ENCODE measurements at places on chromosomes 12 and 14.
A peak's percentile ranks its signal among the peaks of the same experiment; 100 is the strongest.

DNA sequence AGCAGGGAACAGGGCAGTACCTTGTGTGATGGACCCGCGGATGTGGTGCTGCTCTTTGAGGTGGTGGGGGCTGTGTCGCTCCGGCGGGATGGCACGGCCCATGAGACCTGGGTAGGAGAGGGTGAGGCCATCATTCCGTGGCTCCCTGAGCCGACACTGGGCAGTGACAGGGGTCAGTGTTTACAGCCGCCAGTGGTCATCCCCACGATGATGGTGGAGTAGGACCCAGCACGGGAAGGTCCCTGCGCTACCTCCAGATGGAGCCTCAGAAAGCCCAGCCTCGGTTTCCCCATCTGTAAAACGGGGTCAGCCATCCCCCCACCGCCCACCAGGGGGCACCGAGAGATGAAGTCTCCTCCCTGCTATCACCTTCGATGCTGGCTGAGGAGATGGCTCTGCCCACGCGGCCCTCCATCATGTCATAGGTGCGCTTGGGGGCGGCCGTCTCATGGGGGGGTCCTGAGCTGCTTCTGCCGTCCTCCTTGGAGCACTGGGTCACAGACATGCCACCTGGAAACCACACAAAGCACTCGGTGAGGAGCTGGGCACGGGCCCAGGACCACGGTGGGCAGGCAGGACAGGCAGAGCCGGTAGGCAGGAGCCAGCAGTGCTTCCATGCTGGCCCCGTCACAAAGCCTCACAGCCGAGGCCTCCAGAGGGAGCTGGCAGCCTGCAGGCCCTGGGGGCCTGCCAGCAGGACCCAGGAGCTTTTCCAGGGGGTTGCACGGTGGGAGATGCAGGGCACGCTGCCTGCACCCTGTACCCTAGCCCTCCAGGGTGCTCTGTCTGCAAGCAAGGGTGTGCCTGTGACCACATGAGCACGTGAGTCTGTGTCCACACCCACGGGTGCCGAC, 53.1 kb downstream of the RFLNA start:
- no peak for DNase-seq

DNA sequence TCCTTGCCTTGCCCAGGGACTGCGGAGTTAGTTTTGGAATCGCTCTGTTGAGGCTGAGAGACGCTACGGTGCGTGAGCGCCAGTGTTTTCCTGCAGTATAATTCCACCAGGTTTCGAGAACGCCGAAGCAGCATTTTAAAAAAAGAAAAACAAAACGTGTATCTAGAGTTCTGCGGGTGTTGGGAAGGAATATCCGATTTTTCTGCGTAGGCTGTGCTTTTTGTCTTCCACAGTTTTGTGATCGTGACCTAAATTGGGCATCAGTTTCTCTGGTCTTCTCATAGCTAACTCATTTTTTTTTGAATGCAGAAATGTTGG, 778 bp downstream of the DNM1L start:
- DNase-seq = no peak

- DNase-seq = no peak
Observed at GRCh38 chr12:51675071-51675803, 84.2 kb downstream of the SCN8A start.

DNA sequence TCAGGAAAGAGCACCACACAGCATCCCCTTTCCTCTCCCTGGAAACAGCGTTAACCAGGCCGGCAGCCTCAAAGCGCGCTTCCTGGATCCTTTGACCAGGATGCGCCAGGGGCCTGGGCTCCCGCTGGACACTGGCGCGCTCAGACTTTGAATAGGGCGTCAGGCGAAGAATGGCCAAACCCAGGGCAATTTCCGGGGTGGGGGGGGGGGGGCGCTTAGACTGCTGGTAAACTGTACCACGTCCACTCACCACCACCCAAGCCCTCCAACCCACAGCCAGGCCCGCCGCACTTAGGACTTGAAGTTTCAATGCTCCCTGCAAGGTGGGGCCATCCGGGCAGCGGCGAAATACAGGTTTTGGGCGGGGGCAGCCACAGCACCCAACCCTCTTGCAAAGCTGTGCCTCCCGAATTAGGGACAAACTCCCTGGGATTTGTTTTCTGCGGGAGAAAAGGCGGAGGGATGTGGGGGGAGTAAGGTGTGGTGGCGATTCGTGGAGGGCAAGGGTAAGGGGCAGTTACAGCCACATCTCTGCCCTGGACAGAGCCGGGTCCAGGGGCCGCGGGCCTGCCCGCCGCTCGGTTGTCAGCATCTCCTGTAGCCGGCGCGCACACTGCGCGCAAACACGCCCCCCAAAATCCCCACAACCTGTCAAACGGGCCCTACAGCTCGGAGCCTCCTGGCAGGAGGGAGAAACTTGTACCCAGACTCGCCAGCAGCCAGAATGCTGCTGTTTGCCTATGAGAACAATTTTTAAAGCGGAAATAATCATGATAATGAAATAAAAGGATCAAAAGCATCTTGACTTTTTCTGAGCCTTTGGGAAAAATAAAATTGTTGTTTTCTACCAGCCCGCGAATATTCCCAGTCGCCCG, 958 bp downstream of the RTN1 start:
- peak; percentile 10 for DNase-seq

- peak; percentile 2 for DNase-seq
Observed at GRCh38 chr12:25089738-25090137, 105.2 kb downstream of the DNAI7 start.

GRCh38 chr12:131362291-131363211, 348.3 kb upstream of the SFSWAP start:
- DNase-seq = no peak

DNA sequence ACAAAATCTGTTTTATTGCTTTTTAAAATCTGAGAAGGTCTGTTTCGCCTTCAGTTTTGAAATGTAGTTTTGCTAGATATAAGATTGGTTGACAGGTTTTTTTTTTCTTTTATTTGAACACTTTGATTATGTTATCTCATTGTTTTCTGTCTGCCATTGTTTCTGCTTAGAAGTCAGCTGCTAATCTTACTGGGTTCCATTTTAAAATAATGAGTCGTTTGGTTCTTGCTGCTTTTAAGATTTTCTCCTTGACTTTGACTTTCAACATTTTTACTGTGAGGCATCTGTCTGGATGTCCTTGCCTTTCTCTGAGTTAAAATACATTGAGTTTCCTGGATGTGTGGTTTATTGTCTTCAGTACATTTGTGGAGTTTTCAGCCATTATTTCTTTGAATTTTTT, 56.7 kb downstream of the ADIPOR2 start:
- no peak for DNase-seq

GRCh38 chr14:90659156-90659555, 157.1 kb downstream of the TTC7B start:
- no peak for DNase-seq

- no peak for DNase-seq
Observed at GRCh38 chr12:59079472-59079871, 159.2 kb upstream of the LRIG3 start.

DNA sequence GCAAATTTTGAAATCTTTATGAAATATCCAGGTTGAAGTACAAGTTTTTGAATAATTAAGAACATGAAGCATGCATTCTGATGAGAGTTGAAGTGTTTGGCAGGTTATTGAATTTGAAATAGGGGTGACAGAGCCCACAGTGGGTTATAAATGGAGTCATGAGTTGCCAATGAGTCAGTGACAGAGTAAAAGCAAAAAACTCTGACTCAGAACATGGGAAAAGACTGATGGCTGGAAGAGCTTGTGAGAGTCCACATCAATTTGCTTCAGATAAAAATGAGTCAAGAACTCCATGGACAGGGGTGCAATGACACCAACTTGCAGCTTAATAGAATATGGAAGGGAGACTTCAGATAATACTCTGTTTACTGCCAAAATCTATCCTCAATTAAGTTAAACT, 105.3 kb downstream of the SLC6A15 start:
- no peak for DNase-seq

GRCh38 chr14:105307052-105307727, 6.4 kb upstream of the BRF1 start:
- DNase-seq = no peak

DNA sequence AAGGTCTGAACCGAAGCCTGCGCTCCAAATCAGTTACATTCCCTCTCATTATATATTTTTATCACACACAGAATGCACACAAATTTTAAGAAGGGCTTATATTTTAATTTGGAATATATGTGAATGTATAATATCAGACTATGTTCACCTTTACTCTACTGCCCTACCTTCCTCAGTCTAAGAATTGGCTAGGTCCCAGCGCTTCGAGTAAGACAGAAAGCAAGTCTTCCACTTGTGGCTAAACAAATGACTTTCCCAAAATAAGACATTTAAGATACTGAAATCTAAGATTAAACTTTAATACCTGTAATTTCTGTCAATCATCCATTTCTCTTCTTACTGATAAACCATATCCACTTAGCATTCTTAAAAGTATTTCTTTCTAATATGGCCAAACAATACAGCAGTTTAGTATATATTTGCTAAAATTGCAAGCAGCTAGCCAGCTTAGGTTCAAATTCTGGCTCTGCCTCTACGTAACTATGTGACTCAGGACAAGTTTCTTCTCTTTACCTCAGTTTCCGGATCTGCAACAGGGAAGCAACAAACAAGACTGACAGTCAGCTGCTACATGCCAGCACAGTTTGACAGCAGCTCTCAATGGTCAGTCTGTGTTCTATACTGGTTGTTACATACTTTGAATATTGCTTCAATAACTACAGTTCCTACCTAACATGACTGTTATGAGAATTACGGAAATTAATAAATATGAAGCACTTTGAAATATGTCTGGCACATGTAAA, 2.0 kb downstream of the INTS13 start:
- DNase-seq = no peak

GRCh38 chr12:57162553-57163125, 15.2 kb upstream of the LRP1-AS start:
- DNase-seq = no peak

DNA sequence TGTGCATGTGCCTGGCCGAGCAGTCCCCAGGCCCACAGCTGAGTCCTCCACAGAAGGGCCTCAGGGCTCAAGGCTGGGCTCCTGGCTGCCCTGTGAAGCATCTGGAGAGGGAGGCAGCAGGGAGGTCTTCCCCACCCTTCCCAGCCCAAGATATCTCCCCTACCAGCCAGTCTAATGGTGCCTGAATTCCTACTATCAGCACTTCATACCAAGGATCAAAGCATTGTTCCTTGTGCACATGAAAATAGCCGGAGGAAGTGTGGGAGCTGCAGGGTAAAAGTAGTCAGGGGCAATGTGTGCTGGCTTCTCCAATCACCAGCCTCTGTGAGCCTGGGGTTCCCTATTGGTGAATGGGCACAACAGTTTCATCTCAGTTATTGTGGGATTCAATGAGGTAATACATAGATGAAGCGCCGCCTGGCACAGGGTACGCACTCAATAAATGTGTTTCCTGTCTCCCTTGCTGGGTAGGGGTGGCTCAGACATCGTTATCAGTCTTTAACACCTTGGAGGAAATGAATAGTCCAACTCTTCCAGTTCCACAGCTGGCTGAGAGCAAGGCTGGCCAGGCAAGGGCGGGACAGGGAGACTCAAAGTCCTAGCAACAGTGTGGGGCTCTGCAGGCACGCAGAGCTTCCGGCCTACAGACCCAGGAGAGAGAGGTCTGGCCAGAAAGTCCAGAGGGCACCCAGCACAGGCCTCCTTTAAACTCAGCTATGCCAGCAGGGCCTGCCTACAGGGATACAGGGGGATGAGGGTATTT, 39.1 kb upstream of the PNMA1 start:
- DNase-seq = peak; percentile 58

- peak; percentile 91 for DNase-seq
Observed at GRCh38 chr14:67674480-67675218, at the start of gene VTI1B. Gene VTI1B (minus strand): TSS chr14:67674632. CDS start chr14:67674489, 143 bp downstream.

DNA sequence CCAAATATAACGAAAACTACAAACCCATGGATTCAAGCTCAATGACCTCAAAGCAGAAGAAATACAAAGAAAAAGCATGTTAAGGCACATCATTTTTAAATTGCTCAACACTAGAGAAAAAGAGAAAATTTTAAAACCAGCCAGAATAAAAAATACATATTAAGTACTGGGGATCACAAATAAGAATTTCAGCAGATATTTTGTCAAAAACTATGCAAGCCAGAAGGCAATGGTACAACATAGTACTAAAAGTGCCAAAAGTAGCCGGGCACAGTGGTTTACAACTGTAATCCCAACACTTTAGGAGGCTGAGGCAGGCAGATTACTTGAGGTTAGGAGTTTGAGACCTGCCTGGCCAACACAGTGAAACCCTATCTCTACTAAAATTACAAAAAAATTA, 10.2 kb downstream of the SGPP1 start:
- peak; percentile 7 for DNase-seq

DNA sequence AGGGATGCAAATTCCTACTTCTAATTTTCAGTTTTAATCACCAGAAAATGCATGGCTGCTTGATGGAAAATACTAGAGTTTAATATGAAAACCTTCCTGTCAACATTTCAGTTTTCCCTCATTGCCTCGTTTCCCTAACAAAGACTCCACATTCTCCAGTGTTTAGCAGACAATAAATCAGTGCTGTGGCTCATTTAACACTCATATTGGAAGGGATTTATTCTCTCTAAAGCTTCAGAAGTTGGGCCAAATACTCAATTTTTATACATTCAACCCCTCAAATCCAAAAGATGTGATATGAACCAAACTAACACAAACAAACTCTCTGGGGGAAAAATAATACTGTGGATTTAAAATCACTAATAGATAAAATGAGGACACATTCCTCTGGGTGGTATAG, 482.5 kb downstream of the FLRT2 start:
- DNase-seq = no peak

DNA sequence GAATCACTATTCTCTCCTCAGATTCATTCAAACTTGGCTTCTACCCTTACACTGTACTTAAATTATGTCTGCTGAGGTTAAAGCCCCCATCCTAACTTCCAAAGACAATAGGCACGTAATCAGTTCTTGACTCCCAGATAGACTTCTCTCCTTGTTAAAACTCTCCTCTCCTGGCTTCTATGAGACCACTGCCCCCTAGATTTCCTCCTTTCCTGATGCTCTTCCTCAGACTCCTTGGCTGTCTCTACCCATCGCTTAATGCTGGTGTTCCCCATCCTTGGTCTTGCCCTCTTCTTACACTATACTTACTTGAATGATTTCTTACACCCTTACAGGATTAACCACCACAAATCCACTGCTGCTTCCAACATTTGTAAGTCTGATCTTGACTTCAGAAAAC, 32.8 kb downstream of the TC2N start:
- no peak for DNase-seq

- DNase-seq = no peak
Observed at GRCh38 chr12:122235741-122236140, 9.9 kb upstream of the DIABLO start.

GRCh38 chr14:93011650-93012325, 88.8 kb downstream of the CHGA start:
- DNase-seq = no peak

GRCh38 chr14:61187196-61187905, 93.8 kb downstream of the TMEM30B start:
- no peak for DNase-seq

GRCh38 chr14:22375321-22375930, 213.6 kb downstream of the DAD1 start:
- DNase-seq = peak; percentile 79

DNA sequence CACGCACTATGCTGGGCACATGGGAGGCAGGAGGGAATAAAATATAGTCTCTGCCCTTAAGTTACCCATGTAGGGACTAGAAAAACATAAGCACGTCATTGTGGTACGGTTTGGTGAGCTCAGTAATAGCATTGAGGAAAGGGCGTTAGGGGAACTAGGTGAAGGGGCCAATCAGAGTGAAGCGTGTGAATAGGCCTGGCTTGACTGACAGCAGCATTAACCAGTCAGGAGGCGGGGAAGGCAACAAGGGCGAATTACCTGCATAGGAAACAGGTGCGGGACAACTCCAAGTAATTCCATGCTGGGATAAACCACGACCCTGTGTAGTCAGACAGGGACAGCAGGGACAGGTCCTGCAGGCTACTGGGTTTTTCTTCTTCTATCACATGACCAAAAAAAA, 107.7 kb downstream of the UNC79 start:
- DNase-seq = no peak

GRCh38 chr14:69693145-69693544, 73.8 kb upstream of the SRSF5 start:
- peak; percentile 89 for DNase-seq

Data from tongue (tissue), 3 donors.